ENCODE measurements at places on chromosomes 3 and 15.
A peak's percentile ranks its signal among the peaks of the same experiment; 100 is the strongest.

- no peak for DNase-seq
Measured at GRCh38 chr3:126655887-126656286, 963 bp upstream of the TXNRD3 start.

- no peak for DNase-seq
Measured at GRCh38 chr15:40982855-40983254, 29.6 kb downstream of the CHAC1 start.

- no peak for DNase-seq
Measured at GRCh38 chr3:169846458-169847193, 23.1 kb downstream of the LRRC31 start.

GRCh38 chr3:143427631-143428030 lies 308.1 kb downstream of the CHST2 start:
- DNase-seq, result no peak

GRCh38 chr15:26156051-26156450 lies 292.9 kb upstream of the ATP10A start:
- no peak for DNase-seq

DNA sequence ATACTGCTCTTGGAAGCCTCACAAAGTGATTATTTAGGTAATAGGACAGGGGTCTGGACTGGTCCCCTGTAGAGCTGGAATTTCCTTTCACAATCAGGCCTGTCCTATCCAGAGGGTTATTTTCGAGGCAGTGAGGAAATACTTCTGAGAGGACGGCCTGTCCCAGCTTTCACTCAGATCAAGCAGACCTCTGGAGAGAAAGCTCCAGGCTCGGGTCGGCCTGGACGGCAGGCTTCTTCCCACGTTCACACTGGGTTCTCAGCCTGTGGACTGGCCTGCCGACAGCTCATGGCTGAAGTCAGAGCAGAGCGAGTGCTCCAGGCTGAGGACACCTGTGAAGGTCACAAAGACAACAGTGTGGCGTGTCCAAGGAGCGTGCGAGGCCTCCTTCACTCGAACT lies 405.3 kb downstream of the VPS13C start:
- DNase-seq, result no peak

- DNase-seq, result no peak
Measured at GRCh38 chr15:79582650-79583049, 150.5 kb downstream of the MINAR1 start.

DNA sequence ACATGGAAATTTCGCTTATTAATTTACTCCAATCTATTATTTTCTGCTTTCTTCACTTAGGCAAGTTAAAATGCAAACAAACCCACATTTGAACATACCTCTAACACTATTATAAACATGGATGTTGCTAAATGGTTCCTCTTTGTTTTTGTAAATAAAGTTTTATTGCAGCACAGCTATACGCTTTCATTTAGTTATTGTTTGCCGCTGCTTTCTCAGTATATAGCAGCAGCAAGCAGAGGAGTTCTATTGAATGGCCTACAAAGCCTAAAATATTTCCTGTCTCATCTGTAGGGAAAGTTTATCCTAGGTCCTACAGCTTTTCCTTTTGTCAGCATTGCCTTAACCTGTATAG lies 7.9 kb upstream of the CHD2 start:
- peak; percentile 5 for DNase-seq

DNA sequence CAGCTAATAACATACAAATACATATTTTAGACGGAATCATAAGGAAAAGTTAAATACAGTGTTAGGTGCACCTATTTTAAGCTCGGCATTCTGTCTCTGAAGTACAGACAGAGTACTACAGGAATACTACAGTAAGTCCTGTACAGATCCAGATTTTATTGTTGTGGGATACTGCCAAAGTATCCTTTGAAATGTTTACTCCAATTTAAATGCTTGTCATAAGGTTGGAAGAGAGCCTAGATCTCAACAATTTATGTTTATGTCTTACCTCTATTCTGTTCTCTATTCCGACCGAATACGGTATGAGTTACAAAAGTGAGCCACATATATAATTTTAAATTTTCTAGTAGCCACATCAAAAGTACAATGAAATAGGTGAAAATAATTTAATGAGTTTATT lies 25.3 kb downstream of the PLD1 start:
- DNase-seq, result no peak

- DNase-seq, result no peak
Measured at GRCh38 chr3:134885877-134886621, 91.0 kb downstream of the EPHB1 start.

- no peak for DNase-seq
Measured at GRCh38 chr15:93321881-93322282, 232.9 kb upstream of the RGMA start.

GRCh38 chr3:127043041-127043641 lies 60.2 kb downstream of the PLXNA1 start:
- DNase-seq, result no peak

DNA sequence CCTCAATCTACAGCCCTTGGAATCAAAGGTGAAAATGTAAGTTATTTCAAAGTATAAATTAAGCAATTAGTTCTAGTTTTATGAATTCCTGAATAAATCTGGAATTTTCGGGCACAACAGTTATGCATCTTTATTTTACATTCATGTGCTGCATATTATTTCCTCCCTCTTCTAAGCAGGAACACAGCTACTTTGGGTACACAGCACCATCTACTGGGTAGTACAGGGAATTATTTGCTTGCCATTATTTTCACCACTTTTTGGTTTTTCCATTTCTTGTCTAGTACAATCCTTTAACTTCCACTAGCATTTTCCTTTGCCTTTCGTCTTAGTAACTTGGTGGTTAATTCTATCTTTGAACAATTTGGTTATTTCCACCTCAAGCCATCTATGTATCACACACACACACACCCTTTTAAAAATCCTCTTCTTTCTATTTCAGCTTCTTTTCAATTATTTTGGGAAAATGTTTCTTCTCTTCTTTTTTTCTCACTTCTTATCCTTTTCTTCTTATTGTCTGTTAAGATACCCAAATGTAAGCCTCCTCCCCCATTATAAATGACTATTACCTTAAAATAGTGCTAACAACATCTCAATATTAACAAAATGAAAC lies 451.0 kb downstream of the MFSD1 start:
- no peak for DNase-seq

GRCh38 chr3:141289228-141289772 lies 57.7 kb downstream of the PXYLP1 start:
- no peak for DNase-seq

DNA sequence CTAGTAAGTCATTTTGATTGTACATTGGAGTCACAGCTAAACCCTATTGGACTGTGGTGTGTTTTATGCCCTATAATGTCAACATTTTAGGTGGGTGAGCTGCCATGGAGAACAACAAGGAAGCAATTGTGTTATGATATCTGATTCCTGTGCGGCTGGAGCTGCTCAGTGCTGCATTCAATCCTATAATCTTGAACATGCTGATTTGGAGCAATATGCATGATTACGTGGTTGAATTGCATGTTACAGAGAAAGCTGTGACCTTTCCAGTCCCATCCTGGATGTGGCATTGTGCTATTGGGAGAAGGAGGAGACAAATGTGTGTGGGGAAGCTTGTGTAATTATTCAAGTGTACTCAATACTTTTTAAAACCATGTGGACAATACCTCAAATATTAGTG lies 20.1 kb upstream of the C3orf49 start:
- no peak for DNase-seq

- no peak for DNase-seq
Measured at GRCh38 chr3:40470701-40471100, 6.2 kb upstream of the ZNF619 start.

DNA sequence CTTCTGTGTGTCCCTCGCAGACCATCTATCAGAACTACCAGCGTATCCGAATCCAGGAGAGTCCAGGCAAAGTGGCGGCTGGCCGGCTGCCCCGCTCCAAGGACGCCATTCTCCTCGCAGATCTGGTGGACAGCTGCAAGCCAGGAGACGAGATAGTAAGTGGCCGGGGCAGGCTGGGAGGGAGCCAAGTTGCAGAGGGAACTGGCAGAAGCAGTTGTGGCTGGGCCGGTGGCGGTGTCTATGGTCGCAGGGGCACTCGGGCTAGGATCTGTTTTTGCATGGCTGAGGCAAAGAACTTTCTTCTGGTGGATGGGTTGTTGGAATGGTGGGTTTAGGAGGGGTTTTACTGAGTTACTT lies 10.1 kb downstream of the MCM2 start:
- DNase-seq, result no peak

DNA sequence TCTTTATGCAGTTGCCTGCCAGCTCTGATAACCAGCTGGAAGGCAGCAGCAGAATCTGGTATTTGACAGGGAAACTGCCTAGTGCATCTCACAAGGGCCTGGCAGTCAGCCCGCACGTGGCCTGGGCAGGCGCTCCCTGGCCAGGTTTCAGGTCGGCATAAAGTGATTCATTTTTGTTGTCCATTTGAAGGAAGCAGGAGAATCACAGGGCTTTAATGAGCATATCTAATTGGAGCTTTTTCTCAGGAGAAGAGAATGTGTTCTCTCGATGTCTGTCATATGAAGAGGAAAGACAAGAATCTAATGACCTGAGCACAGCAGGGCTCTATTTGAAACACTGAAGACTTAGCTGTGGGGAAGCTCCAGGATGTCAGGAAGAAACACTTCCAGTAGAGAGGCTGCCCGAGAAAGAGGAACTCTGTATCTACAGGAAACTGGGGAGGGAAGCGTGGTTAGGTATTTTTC lies 98.8 kb upstream of the MB21D2 start:
- no peak for DNase-seq

GRCh38 chr3:154011036-154011435 lies 110.2 kb upstream of the ARHGEF26 start:
- no peak for DNase-seq

DNA sequence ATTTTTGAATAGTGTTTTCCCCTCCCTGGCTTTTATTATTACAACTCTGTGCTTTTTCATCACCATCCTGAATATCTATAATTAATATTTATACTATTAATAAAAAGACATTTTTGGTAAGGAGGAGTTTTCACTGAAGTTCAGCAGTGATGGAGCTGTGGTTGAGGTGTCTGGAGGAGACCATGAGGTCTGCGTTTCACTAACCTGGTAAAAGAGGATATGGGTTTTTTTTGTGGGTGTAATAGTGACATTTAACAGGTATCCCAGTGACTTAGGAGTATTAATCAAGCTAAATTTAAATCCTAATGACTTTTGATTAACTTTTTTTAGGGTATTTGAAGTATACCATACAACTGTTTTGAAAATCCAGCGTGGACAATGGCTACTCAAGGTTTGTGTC lies 24.4 kb downstream of the CTNNB1 start:
- no peak for DNase-seq

- no peak for DNase-seq
Measured at GRCh38 chr3:69428657-69429255, 42.9 kb upstream of the FRMD4B start.

DNA sequence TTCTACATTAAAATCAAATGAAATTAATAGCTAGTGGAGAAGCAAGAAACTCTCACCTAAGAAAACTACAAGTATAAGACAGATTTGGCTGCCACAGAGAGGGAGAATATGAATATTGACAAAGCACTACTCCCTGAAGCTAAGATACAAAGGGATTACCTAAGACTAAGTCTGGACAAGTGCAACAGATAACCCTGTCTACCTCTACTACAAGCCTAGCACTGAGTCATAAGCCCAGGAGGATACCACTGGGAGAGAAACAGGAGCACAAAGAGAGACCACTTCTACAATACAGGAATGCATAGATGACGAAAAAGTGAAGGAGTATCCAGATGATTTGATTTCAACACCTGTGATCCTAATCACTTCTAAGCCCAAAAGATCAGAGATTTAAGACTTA lies 10.4 kb downstream of the ATP13A4 start:
- DNase-seq, result no peak

GRCh38 chr3:182258538-182259177 lies 534.6 kb upstream of the ATP11B start:
- DNase-seq, result no peak

DNA sequence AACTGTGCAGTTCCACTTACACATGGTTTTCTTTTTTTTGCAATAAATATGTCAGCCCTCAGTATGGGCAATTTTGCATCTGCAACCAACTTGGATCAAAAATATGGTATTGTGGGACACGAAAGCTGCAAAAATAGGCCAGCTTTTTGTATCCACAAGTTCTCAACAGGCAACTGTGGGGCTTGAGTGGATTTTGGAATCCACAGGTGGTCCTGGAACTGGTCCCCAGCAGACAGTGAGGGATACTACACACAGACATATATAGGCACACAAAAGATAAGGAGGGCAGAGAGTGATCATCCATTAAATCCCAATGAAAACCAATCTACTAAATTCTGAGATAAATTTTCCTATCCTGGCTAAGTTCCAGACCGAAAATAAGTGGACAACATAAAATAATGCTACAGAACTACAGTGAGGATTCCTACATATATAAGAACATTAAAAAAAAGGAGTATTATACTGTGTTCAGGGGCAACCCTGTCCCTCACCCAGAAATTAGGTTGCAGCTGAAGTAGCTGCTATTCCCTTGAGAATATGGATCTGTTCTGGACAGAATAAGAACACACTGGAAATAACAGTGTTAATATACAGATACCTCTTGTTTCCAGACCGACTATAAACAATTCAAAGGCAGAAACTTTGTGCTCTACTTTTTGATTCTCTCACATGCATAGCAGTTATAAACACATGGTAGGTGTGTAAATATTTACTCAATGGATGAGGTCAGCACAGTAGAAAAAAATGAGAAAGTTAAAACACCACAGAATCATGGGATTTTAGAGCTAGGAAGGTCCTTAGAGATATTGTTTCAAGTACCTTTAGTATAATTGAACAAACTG lies 25.4 kb downstream of the DENND4A start:
- no peak for DNase-seq
